ENCODE measurements at places on chromosomes 6 and 20. TPM values are rescaled to one million over a fixed set of nuclear protein-coding genes. Genes with fewer than 3 reads are reported as not detected.

SLC17A3 gene
- total RNA-seq = not detected

CLDN20 gene
- total RNA-seq = not detected

PDE7B gene
- total RNA-seq = 24.5 TPM

EMILIN3 gene
- total RNA-seq = 4.3 TPM

DSP gene
- 314 TPM for total RNA-seq

OPRL1 gene
- 0.27 TPM for total RNA-seq

INSM1 gene
- total RNA-seq = not detected

IL17A gene
- not detected for total RNA-seq

PCED1A gene
- total RNA-seq = 10.2 TPM

CYP39A1 gene
- 5.9 TPM for total RNA-seq

CCDC170 gene
- 0.47 TPM for total RNA-seq

PHACTR2 gene
- total RNA-seq = 88.1 TPM

UNC93A gene
- not detected for total RNA-seq

CFAP61 gene
- total RNA-seq = 23.8 TPM

CLVS2 gene
- total RNA-seq = 0.12 TPM

POU5F1 gene
- 0.67 TPM for total RNA-seq

RBPJL gene
- not detected for total RNA-seq

AGPAT4 gene
- 1.7 TPM for total RNA-seq

OPN5 gene
- 0.17 TPM for total RNA-seq

PNLDC1 gene
- 0.17 TPM for total RNA-seq

RAD21L1 gene
- not detected for total RNA-seq

CST1 gene
- total RNA-seq = not detected

SYNDIG1 gene
- total RNA-seq = 11.0 TPM

PRL gene
- not detected for total RNA-seq

ATP9A gene
- 21.2 TPM for total RNA-seq

TRIM31 gene
- total RNA-seq = not detected

SYNGAP1 gene
- total RNA-seq = 6.2 TPM

CNBD2 gene
- total RNA-seq = 2.6 TPM

SLC22A3 gene
- 1.3 TPM for total RNA-seq

RPS21 gene
- total RNA-seq = 693 TPM

EDN1 gene
- total RNA-seq = 2.7 TPM

SEL1L2 gene
- 0.40 TPM for total RNA-seq

ATP6V1G2 gene
- 2.1 TPM for total RNA-seq

ZKSCAN8 gene
- 13.9 TPM for total RNA-seq

LYRM4 gene
- 26.6 TPM for total RNA-seq

CDH4 gene
- total RNA-seq = not detected

BMP2 gene
- 3.0 TPM for total RNA-seq

SNHG17 gene
- 5.0 TPM for total RNA-seq

ELOVL4 gene
- total RNA-seq = 0.12 TPM

CGAS gene
- 1.0 TPM for total RNA-seq
